ENCODE measurements at places on chromosomes 7 and 10. TPM values are rescaled to one million over a fixed set of nuclear protein-coding genes. Genes with fewer than 3 reads are reported as not detected.

SLC26A4 gene
- total RNA-seq, result not detected

AMZ1 gene
- 0.73 TPM for total RNA-seq

CCNY gene
- 29.0 TPM for total RNA-seq

KLF14 gene
- not detected for total RNA-seq

SPDYE9 gene
- total RNA-seq, result not detected

CH25H gene
- 0.47 TPM for total RNA-seq

FAM25G gene
- total RNA-seq, result not detected

AGAP9 gene
- 7.6 TPM for total RNA-seq

FRAT1 gene
- 6.1 TPM for total RNA-seq

OR2A7 gene
- 1.6 TPM for total RNA-seq

POM121L12 gene
- total RNA-seq, result not detected

GPRIN2 gene
- 28.5 TPM for total RNA-seq

GPR15LG gene
- total RNA-seq, result not detected

ASAH2 gene
- total RNA-seq, result 0.04 TPM

LIPJ gene
- total RNA-seq, result 0.14 TPM

FLNC gene
- 9.4 TPM for total RNA-seq

SKIDA1 gene
- total RNA-seq, result 2.3 TPM

PRR15 gene
- total RNA-seq, result 15.5 TPM

PFKFB3 gene
- total RNA-seq, result 26.8 TPM

SYCE1 gene
- total RNA-seq, result not detected

WASHC2C gene
- 23.8 TPM for total RNA-seq

AGMO gene
- 0.42 TPM for total RNA-seq

C10orf62 gene
- not detected for total RNA-seq

Data from GM23338 (cell line).